Stimulated activated CD4-positive, alpha-beta T cell treated with anti-CD3 and anti-CD28 coated beads, Interleukin-2, amount 100 ng/mL, for 24 hours (primary cell): ENCODE measurements at places on chromosomes 5 and 9.

DNA sequence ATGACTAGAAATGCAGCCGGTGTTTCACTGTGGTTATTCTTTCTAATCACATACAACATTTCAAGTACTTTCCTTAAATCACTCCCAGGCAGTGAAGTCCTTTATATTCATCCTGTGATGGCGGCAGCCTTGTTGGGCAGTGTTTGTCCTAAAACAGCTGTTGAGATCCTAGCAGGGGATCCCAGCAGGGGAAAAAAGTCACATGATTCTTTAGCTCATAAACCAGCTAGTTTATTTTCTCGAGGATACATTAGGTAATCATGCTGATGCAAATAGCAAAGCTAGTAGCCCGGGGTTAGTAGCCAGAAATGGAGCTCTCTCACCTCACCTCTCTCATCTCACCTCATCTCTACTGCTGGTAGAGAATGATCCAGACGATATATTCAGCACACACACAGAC lies 70.5 kb downstream of the FOXD1 start:
- no peak for DNase-seq

DNA sequence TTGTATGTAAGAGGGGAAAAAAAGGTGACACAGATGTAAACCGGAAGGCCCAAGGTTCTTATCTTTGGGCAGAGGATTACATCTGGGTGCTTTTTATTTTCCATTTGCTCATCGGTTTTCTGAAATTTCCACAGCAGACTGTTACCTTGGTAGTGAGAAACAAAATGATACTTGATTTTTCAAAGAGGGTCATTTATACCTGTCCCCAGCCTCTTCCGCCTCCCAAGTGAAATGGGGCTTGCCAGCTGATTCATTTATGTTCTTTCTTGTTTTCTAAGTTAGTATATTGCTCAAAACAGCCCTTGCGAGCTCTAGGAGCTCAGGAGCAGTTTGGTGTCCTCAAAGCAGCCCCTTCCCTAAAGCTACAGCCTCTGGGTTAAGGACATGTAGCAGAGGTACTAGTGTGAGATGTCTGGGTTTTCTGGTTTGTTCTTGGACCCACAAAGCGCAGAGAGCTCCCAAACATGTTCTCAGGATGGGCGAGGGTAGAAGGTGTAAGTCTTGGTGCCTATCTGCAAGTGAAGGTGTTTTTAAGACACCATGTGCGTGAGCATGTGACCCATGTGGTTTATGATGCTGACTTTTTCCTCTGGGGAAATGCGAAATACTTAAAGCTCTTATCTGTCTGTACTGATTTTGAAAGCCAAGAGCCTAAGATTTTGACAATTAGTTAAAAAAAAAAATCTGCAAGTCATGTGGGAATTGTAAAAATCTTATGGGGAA lies 38.3 kb downstream of the DAPK1 start:
- DNase-seq, result peak; percentile 26

GRCh38 chr5:126509339-126509738 lies 85.7 kb downstream of the ALDH7A1 start:
- DNase-seq, result no peak

DNA sequence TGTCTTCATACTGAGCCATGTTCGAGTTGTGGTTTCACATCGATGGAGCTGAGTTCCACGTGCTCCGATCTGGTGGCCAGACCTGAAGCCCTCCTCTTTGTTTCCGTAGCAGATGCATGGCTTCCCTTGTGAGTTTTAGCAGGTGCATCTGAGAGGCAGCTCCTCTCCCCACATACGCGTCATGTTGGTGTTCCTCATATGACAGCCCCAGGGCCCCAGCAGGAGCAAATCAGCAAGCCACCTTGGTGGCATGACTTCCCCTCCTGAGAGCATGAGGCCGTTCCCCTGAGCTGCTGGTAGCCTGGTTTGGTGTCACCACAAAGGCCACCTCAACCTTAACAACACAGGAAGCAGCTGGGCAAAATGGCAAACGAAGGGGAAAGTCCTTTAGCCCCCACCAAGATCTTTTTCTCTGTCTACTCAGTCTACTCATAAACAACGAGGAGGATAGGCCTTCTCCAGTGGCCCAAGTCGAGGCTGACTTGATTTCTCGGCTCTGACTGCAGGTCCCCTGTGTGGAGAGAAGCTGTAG lies 5.9 kb downstream of the CYFIP2 start:
- DNase-seq, result peak; percentile 78

GRCh38 chr5:79269733-79270166 lies 33.8 kb downstream of the JMY start:
- DNase-seq, result no peak

DNA sequence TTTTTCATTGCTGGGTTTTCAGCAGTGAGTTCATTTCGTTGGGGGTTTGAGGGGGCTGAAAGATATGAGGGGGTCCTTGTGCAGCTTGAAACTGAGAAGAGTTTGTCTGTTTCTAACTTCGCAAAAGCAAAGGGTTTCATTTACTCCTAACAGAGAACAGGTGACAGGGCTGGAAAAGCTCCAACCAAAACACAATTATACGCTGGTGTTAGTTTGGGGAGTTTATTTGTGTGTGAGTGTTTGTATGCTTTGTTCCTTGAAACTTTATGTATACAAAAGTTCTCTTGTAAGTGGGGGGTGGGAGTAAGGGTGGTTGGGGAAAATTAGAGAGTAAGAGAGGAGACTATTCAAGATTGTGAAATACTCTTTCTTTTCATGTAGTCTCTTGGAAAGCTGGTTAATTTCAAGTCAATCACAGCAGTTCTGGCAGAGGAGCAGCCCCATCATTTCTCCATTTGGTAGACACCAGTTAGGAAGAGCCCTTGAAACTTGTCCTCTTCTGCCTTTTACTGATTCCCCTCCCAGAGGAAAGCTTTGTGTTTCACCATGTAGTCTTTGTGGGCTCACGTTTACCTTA lies 881 bp downstream of the TNFAIP8 start:
- DNase-seq, result no peak

DNA sequence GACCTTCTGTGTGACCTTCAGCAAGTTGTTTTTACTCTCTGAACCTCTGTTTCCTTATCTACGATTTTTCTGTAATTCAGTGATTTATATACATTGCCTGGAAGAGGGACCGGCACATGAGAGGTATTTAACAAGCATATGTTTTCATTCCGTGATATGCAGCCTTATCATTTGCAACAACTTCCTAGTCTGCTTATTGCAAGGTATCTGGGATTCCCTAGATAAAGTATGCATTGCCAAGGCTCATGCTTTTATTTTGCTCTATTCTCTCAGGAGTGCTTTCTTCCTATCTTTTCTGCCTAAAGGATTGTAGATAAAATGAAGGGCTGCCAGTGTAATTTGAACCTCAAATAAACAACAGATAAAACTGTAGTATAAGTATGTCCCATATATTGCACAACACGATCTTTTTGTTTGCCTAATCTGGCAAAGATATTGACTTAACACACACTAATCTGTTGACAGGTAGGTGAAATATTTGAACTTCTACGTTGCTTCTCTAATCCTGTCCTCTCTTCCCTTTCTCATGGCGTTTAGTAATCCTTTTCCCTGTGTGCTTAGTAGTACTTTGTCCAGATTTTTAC lies 377.2 kb upstream of the TNC start:
- no peak for DNase-seq

DNA sequence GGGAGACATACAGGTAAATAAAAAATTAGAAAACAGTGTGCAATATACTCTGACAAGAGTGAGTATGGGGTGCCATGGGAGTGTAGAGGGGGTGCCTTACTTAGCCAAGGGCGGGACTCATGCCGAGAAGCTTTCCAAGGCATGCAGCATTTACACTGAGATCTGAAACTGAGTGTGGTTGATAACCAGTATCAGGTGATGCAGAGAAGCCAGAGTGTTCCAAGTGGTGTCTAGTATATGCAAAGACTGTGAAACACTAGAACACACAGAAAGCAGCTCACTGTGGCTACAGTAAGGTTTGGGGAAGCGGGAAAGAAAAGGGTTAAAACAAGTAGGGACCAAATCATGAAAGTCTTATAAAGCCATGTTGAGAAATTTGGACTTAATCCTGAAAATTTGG lies 30.5 kb upstream of the ERBIN start:
- DNase-seq, result no peak

GRCh38 chr5:5188376-5189050 lies 48.4 kb downstream of the ADAMTS16 start:
- DNase-seq, result no peak

DNA sequence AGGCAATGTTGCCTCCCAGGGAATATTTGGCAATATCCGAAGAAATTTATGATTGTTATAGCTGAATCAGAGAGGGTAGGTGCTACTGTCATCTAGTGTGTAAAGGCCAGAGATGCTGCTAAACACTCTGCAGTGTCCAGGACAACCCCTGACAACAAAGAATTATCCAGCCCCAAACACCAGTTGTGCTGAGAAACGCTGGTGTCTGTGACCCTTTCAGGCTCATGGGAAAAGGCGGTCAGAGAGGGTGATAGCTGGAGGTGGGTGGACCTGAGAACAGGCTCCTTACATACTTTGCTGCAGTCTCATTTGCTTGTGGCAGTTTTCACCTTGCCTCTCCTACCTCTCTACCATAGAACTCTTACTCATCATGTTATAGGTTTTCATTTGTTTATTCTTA lies 295.3 kb upstream of the DMRT1 start:
- DNase-seq, result no peak

GRCh38 chr5:40346901-40347300 lies 332.8 kb upstream of the PTGER4 start:
- no peak for DNase-seq

DNA sequence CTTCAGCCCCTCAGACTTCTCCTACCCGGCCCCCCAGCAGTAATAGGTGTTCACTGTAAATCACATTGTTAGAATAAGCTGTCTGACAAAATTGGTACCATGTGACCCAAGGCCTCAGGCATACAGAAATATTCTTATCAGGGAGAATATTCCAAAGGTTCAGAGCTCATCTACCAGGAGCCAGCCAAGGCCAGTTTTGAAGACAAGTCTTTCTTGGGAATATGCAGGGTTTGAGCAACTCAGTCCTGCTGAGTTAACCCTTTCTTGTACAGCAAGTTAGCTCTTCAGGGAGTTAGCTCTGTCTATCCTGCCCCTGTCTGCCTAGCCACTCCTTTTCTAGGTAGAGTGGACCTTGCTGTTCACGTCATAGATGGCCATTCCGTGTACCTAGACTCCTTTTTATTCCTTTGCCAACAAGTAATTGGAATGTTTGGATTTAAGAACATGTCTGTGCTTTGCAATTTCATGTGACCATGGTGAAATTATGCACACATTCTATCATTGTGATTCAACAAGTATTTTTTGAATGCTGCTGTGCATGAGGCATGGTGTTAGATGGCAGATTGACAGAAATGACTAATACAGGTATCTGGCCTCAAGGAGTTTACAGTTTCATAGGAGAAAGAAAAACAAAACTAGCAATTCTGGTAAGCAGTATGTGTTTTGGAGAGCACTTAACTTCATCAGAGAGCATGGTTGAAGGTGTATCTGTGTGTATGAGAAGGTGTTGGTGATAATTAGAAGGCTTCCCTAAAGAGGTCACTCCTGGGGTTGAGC lies 22.6 kb downstream of the TGFBR1 start:
- DNase-seq, result no peak

DNA sequence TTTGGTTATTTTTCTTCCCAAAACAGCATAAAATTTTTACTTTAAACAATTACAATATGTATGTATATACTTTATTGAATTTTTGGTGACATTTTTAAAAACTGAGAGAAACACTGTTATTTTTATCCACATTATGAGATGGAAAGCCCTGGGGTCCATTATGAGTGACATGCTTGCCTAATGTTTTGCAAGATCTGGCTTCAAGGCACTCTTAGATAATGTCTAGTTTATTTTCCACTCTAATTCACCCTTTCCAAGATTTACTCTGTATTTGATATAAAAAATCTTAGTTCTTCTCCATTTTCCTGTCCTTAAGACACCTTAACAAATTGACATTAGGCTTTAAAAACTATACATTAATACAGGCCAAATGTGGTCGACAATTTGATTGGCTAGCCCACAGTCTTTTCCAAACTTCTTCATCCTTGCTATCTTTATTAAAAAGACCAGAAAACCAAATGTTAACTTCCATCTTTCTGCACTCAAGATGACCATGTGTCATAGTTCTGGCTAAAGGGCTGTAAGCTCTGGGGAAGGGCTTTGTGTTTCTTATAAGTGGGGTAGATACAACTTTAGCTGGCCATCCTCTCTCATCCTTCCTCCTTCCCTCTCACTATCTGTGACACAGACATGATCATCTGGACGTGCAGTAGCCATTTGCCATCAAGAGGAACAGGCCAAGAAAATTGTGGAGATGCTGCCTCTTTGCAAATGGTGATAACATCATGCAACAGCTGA lies 561.1 kb downstream of the PDE4D start:
- DNase-seq, result no peak

GRCh38 chr5:83306572-83307241 lies 164.8 kb upstream of the VCAN start:
- DNase-seq, result no peak

- no peak for DNase-seq
Observed at GRCh38 chr5:89342106-89342876, 459.3 kb upstream of the MEF2C start.

GRCh38 chr5:64603676-64604075 lies 86.6 kb upstream of the SHISAL2B start:
- DNase-seq, result no peak

- no peak for DNase-seq
Observed at GRCh38 chr5:60458666-60459065, 241.3 kb downstream of the DEPDC1B start.

- no peak for DNase-seq
Observed at GRCh38 chr5:95422838-95423237, 31.7 kb downstream of the FAM81B start.

GRCh38 chr9:133160742-133161546 lies 2.8 kb downstream of the GBGT1 start:
- DNase-seq, result no peak

GRCh38 chr5:8429778-8430758 lies 561.1 kb downstream of the MTRR start:
- DNase-seq, result no peak

- DNase-seq, result no peak
Observed at GRCh38 chr9:113695440-113695851, 180.7 kb upstream of the ZNF618 start.

GRCh38 chr5:53239301-53239990 lies 129.9 kb upstream of the MOCS2 start:
- no peak for DNase-seq

GRCh38 chr9:110512817-110513216 lies 66.7 kb downstream of the SVEP1 start:
- DNase-seq, result no peak

DNA sequence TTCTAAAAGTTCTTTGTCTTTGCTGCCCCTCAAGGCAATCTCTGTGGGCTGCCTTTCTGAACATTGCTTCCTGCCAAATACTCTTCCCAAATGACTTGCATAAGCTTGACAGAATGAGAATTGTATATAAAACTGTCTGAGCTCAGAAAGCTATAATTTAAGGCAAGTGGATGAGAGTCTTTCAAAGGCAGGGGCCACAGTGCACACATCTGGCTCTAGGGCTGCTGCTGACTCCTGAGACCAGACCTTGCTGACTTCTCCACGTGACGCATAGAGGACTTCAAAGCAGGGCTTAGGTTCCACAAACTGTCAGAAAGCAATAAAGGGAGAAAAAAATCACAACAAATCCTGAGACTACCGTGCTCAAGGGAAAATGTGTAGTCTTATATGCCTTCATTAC lies 79.4 kb upstream of the DIRAS2 start:
- DNase-seq, result no peak
